ENCODE measurements at places on chromosomes 4 and X.

GRCh38 chr4:182194091-182194824, 48.9 kb upstream of the TENM3 start:
- no peak for DNase-seq

DNA sequence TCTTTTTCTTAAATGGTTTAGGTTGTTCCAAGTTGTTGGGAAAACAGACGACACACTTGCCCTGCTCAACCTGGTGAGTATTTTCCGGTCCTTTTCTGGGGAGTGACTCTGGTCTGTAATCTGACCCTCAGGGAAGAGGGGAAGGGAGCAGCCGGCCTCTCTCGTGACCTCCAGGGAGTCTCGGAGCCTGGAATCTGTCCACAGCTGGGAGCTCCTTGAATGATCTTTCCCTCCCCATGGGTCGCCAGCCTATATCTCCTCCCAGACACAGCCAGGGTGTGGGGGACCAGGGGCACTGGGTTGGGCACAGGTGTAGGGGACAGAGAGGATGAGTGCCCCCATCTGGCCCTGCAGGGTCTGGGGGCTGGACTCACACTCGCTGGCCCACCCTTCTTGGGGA, 18.9 kb downstream of the TMEM175 start:
- no peak for DNase-seq

GRCh38 chr4:88575186-88575585, 17.1 kb upstream of the HERC3 start:
- DNase-seq = no peak

DNA sequence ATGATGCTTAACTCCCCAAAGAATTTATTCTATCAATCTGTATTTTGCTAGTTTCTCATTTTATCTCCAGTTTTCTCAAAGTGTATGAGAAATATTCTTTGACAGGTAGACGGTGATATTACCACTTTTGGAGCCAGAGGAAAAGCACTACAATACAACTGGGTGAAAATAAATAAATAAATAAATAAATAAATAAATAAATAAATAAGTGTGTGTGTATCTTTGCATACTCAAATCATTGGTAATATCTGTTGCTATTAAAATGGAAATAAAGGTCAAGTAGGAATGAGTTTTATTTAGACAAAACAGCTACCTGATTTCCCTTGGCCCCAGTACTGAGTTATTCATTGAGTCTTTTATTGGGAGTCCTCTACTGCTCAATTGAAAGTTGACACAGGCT, 114.3 kb downstream of the RBMX2 start:
- DNase-seq = no peak

- DNase-seq = peak; percentile 25
Observed at GRCh38 chr4:79576429-79576753, 168.4 kb upstream of the GK2 start.

DNA sequence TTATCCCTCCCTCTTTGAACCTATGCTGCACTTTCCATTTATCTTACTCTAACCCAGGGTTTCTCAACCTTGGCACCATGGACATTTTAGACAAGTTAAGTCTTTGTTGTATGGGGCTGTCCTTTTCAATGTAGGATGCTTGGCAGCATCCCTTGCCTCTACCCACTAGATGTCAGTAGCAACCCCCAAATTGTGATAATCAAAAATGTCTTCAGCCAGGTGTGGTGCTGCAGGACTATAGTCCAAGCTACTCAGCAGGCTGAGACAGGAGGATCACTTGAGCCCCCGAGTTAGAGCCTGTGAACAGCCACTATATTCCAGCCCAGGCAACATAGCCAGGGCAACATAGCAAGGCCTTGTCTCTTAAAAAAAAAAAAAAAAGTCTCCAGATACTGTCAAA, 7.0 kb downstream of the LRCH2 start:
- DNase-seq = no peak

DNA sequence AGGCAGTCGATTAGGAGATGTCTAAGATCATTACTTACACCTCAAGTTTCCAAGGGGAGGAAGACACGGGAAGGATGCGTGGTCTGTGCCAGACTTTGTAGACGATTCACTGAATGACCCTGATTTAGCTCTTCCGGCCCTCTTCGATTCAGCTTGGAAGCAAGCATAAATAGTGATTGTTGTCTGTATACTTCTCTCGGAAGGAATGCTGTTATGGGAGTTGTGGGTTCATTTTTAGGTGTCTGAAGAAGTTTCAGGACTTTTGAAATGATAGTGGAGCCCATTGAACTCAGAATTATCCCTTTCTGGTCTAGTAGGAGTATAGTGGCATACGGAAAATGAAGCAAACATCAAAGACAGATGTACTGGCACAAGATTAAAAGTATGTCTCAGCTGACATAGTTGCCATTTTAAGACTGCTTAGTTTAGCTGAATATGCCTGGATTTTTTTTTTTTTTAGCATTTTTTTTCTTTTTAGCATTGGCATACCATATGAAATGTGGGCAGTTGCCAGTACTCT, 1.0 kb upstream of the ANKRD17 start:
- DNase-seq = no peak

GRCh38 chr4:98232202-98232601, 29.0 kb upstream of the RAP1GDS1 start:
- DNase-seq = no peak

- DNase-seq = no peak
Observed at GRCh38 chrX:69158166-69158980, 6.9 kb downstream of the PJA1 start.

GRCh38 chrX:20654596-20655106, 387.9 kb upstream of the RPS6KA3 start:
- no peak for DNase-seq

GRCh38 chr4:124903995-124904722, 191.6 kb upstream of the ANKRD50 start:
- DNase-seq = peak; percentile 38

DNA sequence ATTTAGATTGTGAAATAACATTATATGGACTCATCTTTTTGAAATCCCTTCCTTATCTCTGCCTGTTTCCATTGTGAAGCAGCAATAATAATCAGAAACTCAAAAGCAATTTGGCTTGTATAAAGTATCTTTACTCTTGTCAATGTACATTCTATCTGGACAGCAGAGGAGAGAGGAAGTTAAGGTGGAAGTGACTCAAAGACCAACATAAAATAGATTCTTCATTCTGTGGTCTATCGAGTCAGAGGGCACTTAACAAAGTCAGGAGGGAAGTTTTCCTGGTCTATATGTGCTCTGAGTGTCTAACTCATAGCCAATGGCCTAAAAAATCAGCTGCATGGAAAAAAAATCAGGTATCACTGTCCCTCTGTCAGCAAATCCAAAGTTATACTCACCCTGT, 155.5 kb downstream of the EMCN start:
- DNase-seq = no peak

DNA sequence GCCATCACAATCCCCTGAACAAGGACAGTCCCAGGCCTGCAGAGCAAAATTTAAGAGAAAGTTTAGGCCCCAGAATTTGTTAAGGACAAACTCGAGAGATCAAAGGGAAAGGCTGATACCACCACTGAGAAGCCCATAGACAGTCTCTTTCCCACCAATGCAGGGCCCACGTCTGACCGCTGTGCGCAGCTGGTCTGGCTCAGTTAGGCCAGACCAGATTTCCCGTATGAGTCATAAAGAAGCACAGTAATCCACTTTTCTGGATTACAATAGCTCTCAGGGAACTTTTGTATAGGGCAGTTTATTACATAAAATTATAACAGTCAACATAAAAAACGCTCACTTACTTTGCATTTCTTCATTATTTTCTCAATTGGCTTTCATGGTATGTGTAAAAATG, 259.5 kb downstream of the RCHY1 start:
- DNase-seq = no peak

DNA sequence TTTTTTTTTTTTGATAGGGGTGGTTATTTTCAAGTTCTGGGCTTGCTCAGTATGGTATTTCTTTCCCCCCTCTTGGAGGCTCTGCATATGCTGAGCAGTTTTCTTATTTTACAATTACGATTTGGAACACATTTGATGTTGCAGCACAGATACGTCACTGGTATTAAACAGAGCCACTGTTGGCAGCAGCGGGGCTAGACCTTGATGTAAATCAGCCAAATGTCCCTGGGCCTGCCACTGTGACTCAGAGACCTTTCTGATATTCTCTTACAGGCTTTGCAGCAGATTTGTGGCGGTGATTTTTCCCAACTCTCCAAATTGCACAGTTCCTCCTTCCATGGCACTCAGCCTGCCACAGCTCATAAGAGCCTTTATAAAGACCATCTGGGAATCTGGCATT, 81.1 kb downstream of the VMA21 start:
- no peak for DNase-seq

DNA sequence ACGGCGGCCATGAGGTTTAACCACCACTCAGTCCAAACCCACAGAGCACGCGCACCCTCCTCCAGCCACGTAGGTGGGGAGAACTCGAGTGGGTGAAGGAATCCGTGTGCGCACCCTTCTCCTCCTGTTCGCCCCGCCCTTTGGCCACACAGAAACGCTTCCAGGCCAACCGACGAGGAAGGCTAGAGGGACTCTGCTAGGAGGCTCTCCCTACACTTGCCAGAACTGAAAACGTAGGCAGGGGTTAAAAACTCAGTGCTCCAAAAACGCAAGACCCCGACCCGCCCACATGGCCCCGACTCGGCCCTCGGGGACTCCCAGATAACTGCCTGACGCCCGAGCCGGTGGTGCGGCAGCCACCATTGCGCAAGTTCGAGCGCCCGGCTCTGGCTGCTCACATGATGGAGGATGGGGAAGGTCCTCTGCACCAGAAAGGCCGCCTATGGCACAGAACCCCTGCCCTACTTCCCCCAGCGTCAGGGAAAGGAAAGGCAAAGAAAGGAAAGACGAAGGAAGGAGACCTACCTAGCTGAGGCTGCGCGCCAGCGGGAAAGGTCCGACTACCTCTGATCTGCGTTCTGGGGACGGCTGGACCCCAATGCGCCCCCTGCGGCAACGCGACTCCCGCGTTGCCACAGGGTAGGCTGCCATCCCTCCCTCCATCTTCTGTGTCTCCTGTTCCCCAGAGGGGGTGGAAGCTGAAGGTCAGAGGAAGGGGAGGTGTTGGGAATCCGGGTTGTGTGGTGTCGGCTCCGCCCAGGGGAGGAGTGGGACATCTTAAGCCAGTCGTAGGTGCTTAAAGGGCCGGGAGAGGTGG, 201.9 kb upstream of the AGTR2 start:
- DNase-seq = no peak

GRCh38 chrX:77404419-77404818, 42.8 kb upstream of the FGF16 start:
- no peak for DNase-seq

DNA sequence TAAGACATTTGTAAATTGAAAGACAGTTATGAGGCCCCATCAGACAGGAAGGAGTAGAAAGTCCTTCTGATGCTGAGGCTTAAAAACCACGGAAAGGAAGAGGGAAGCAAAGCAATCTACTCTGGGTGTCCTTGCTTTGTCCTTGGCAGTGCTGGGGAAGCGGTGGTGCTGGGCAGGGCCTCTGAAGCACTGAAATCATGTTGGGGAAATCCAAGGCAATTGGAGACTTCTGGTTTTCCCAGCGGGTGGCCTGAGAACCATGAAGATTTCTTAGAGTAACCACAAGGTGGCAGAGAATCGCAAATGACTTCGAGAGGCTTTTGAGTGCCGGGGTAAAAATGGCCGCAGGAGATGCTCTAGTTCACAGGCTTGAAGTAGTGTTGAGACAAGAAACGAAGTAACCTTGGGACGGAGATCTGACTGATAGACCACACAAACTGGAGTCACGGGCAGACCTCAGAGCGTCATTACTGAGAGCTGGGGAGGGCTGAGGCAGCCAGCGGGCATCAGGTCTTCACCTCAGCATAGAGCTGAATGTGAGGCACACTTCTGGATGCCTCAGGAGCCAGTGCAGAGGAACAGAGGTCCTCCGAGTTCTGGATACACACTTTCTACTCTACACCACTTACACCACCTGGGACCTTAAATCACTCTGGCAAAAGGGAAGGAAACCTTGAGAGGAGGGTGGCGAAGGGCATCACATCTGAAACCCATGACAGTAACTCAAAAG, 130.7 kb upstream of the GPRIN3 start:
- DNase-seq = no peak

- DNase-seq = no peak
Observed at GRCh38 chr4:52877694-52878093, 15.6 kb downstream of the RASL11B start.

DNA sequence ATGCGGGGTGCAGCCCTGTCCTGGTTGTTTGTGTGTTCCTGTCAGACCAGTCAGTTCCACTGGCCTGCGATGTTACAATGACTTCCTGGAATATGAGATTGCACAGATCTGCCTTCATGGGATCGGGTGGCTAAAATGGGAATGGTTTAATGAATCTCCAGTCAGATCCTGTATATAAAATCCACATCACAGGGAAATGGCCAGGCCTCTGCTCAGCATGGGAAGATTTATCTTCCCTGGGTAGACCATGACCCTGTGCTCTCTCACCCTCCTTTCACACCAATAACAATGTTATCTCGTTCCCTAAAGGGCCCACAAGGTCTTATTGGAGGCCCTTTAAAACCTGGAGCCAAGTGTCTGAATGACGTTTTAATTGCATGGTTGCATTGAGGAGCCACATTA, 307.4 kb downstream of the RAB28 start:
- no peak for DNase-seq

GRCh38 chr4:146349306-146349705, 135.0 kb downstream of the REELD1 start:
- no peak for DNase-seq

DNA sequence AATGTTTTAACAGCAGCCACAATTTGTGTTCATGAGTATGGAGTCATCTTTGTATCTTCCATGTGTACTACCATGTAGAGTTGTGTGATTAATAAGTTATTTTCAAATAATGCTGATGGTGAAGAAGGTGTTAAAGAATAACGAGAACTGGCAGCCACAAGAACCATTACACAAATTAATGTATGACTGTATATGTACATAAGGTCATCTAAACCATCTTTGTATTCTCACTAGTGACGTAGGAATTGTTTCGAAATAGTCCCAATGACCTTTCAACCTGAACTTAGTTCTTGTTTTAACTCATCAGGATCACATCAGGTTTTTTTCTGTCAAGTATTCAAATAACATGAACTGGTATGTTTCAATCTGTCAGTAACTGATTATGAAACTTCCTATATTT, 48.3 kb upstream of the NOCT start:
- DNase-seq = no peak

GRCh38 chr4:118810991-118811764, 24.7 kb downstream of the SEC24D start:
- peak; percentile 85 for DNase-seq

- peak; percentile 45 for DNase-seq
Observed at GRCh38 chr4:74632634-74633033, 161.7 kb downstream of the BTC start.

GRCh38 chr4:61501812-61502211, 301.7 kb downstream of the ADGRL3 start:
- DNase-seq = no peak

DNA sequence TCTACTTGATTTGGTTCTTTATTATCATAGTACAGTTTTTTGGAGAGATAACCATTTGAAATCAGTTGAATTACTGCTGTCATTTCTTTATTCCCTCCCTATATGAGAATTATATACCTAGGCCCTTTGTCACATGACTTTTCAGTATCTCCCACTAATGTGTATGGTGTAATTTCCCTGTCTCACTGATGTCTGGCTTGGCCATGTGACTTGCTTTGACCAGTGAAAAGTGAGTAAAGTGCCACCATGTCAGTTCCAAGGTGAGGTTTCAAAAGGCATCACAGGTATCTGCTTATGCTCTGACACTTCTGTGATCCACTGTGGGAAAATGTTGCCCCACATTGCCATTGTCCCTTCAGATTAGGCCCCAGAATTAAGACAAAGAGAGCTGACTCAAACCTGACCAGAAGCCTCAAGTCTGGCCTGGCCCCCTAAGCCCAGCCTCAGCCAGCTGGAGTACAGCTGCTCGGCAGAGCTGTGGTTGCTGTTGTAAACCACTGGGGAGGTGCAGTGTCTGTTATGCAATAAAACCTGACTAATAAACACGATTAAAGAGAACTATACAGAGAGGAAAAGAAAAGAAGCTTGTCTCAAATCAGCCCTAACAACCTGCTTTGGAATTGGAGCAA, 27.5 kb downstream of the SETD7 start:
- peak; percentile 54 for DNase-seq

All from fibroblast of skin of left biceps (primary cell).